Esophagus squamous epithelium (tissue), 5 donors: ENCODE measurements at places on chromosomes 1 and 21.

GRCh38 chr1:244022311-244022710 is 28.8 kb upstream of the ZBTB18 start:
- DNase-seq: no peak

GRCh38 chr1:155473151-155473821 is 89.3 kb downstream of the ASH1L start:
- no peak for DNase-seq

DNA sequence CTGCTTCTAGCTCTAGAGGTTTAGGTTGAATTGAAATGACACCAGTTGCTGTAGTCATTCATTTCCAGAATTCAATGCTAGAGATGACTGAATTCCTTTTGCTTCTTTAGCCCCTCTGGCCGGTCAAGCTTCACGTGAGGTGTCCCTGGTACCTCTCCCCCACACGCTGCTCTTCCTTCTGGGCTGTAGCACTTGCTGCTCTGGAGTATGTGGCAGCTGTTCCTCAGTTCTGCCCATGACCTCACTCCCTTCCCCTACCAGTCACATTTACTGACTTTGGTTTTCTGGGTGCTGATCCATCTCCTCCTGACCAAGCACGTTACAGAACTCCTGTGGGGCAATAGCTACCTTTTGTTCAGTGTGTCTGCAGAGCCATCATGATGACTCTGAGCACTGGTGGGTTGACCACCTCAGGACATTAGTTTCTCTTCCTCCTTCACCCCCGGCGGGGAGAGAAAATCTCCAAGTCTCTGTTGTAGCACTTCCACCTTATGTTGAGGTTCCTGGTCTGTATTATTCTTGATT is 128.1 kb downstream of the HHAT start:
- no peak for DNase-seq

- DNase-seq: no peak
Measured at GRCh38 chr1:226697151-226697928, 41.7 kb downstream of the ITPKB start.

DNA sequence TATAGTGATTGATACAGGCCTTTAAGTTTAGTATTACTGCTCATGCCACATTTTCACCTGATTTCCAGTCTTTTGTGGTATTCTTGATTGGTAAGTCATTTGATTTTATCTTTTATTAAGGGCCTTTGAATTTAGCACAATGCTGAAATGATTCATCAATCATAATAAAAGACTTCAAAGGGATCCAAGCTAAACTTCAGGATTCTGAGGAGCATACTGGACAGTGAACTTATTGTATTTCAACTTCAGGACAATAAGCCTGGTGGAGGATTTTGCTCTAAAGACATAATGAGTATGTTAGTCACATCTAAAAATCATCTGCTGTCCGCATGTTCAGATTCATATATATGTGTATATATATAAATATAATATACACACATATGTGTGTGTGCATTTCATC is 233.3 kb downstream of the SETD4 start:
- DNase-seq: no peak

GRCh38 chr1:231059566-231060193 is 19.6 kb upstream of the FAM89A start:
- no peak for DNase-seq

GRCh38 chr1:41009466-41009865 is 12.1 kb downstream of the SLFNL1 start:
- DNase-seq: no peak

GRCh38 chr21:35336534-35336933 is 287.4 kb upstream of the RUNX1 start:
- DNase-seq: no peak

- no peak for DNase-seq
Measured at GRCh38 chr1:76940571-76941335, 73.5 kb downstream of the ST6GALNAC5 start.

- no peak for DNase-seq
Measured at GRCh38 chr1:22749919-22750684, 39.5 kb downstream of the EPHB2 start.

DNA sequence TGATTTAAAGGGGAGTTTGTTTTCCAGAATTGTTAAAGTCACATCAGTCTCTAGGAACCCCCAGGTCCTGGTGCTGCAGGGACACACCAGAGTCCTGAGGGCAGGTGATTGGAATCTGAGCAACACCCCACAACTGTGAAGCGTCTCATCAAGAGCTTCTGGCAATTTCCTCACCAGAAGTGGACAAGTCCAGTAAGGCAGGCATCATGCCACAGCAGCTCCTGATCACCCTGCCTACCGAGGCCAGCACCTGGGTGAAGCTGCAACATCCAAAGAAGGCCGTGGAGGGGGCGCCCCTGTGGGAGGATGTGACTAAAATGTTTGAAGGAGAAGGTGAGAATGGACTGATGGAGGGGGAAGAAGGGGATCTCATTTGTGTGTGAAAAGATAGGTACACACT is 2.1 kb downstream of the ZFP69 start:
- DNase-seq: no peak

- DNase-seq: no peak
Measured at GRCh38 chr1:243970077-243970476, 81.0 kb upstream of the ZBTB18 start.

DNA sequence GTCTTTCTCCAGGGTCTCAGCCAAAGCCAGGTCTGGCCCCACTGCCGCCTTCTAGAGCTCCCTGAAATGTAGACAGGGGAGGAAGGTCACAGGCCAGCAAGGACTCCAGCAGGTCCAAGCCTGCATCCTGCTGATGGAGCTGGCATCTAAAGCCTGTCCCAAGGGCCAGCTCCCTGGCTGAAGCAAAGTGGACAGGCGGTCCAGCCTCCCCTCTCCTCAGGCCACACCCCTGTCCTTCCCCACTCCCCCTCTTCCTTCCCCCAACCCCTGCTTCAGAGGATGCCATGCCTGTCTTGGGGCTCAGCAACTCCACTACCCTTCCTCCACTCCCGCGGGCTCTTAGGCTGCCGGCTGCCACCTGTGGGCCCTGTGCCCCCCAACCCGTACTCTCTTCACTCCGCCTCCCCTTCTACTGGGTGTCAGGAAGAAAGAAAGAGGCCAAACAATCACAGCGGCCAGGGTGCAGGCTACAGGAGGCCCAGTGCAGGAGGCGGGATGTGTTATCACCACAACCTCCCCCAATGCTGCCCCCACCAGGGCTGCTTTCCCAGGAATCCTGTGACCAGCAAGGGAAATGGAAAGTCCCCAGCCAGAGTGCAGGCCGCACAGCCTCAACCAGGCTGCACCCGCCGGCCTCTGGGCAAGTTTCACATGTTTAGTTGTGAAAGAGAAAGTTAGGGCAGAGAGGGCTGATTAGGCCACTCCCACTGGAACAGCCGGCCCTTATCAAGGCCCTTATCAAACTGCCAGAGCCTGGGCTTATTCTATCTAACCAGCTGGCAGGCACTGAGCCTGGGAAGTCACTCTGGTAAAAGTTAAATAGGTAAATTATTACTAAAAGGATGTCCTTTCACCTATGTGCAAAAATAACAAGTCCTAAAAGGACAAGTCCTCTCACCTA is 34.1 kb downstream of the ACOT7 start:
- no peak for DNase-seq

DNA sequence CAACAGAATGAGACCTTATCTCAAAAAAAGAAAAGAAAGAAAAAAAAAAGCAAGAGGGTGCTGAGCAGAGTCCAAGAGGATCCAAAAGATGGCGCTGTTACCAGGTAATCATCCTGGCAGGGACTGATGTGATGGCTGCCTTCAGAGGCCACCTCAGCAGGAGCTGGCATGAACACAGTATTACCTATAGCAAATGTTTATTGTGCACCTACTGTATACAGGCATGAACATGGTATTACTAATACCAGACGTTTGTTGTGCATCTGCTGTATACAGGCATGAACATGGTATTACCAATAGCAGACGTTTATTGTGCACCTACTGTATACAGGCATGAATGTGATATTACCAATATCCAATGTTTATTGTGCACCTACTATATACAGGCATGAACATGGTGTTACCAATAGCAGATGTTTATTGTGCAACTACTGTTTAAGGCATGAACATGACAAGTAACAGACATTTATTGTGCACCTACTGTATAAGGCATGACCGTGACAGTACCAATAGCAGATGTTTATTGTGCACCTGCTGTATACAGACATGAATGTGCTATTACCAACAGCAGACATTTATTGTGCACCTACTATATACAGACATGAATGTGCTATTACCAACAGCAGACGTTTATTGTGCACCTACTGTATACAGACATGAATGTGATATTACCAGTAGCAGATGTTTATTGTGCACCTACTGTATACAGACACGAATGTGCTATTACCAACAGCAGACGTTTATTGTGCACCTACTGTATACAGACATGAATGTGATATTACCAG is 115.1 kb upstream of the TMEM51 start:
- no peak for DNase-seq

DNA sequence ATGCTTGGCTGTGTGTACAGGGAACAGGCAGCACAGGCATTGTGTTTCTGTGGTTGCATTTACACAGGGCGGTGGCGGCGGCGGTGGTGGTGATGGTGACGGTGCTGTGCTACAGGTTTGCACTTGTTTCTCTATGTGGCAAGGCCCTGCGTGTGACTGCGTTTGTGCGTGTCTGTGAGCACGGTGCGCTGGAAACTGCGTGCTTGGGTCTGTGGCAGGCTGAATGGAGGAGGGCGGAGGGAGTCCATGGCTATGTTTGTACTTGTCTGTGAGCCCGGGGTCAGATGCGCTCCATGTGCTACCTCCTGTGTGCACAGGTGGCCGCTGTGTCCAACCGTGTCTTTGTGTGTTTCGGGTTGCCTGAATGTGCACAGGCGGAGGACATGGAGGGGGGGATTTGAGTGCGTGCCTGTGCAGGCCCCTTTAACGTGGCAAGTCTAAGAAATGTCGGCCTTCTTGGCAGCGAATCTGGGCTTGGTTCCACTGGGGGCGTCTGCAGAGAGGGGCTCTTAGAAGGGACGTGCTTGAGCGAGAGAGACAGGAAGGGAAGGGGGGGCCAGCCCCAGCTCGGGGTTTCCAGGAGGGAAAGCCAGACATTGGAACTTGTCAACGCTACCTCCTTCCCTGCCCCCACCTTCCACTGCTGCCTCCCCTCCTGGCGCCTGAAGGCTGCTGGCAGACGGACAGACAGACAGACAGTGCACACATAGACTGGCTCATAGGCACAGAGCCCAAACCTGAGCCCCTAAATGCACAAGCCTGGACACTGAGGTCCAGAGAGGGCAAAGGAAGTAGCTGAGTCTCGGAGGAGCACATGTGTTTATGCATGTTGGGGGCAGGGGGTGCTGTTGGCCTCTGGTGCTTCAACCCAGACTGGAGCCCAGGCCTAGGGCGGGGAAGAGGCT is 32.7 kb upstream of the WASF2 start:
- DNase-seq: no peak
